ENCODE measurements at places on chromosomes 13 and 19.

DNA sequence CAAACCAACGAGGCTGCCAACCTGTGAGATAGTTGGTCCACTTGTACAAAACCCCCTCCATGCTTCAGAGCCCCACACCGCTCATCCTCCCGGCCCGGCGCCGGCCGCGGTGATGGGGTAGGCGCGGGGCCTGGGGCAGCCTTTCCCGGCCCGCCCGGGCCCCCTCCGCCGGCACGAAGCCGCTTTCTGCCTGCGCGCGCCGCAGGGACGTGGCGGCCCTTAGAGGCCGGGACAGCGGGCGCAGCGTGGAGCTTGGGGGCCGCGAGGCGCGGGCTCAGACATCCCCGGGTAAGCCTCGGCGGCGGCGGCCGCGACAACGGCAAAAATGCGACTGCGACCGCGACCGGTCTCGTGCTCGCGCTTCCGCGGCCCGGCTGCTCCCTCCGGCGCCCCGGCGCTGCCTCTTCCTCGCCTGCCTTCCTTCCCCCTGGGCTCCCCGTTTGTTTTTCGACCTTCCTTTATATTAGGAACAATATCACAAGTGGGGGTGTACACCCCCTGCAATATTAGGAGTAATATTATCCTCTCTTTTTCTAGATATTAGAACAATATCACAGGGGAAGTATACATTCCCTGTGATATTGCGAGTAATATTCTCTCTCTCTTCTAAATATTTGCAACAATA is 53.9 kb upstream of the CEACAM21 start:
- H3K4me3 ChIP-seq: no peak overlapping the region
- no peak for DNase-seq
- peaks cover 4% of the 10 kb centered on the region for H3K27me3 ChIP-seq
- no peaks in the 10 kb centered on the region for H3K4me1 ChIP-seq
- peak overlapping the region; percentile 45 for H3K27ac ChIP-seq

DNA sequence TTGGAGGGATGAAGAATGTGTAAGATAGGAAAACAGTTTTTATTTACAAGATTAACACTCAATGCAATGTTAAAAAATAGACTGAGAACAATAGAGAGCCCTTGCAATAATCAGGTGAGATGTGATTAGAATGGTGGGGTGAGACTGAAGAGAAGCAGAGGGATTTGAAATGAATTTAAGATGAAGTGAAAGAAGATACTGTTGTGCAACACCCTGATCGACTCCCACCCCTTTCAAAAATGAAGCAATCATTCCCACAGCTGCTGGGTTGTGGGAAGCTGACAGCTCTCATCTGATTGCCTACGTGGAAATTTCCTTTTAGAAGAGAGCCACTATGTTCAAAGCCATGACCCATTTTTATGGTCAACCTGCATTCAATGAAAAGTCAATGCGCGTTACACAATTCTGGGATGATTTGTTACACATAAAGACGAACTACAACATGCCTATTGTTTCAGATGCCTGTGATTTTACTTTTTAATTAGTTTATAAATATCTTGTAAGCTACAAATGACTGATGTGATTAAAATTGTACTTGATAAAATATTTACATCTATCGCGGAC is 1374.8 kb downstream of the PCDH9 start:
- H3K4me1 ChIP-seq: no peaks in the 10 kb centered on the region
- no peaks in the 10 kb centered on the region for H3K27me3 ChIP-seq
- no peak overlapping the region for H3K4me3 ChIP-seq
- H3K27ac ChIP-seq: no peak overlapping the region
- DNase-seq: no peak

DNA sequence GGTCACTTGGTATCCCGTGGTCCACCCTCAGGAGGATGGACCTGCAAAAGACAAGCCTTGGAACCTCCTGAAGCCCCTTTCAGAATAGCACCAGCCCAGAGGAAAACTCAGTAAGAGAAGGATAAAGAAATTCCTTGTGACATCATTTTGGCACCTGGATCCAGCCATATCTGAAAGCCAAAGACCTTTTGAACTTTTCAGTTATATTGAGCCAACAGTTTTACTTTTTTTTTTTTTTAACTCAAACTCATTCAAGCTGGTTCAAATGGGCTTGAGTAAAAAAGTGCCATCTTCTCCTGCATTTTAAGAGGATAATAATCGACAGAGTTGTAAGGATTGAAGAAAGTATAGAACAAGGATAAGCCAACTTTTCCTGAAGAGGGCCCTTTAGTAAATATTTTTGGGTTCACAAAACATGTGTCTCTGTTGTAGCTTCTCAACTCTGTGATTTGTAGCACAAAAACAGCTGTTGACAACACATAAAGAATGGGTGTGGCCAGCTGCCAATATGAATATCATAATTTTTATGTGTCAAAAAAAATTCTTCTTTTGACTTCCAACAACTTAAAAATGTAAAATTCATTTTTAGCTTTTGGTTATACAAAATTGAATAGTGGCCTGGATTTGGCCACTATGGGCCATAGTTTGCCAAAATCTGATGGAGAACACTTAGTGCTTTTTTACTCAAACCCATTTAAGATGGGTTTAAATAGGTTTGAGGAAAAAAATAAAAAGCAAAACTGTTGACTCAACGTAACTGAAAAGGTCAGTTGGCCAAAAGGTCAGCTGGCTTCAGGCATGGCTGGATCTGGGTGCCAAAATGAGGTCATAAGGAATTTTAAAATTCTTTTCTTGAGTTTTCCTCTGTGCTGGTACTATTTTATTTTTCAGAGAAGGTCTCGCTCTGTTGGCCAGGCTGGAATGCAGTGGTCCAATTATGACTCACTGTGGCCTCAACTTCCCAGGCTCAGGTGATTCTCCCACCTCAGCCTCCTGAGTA is 50.7 kb downstream of the ACSBG2 start:
- no peak for DNase-seq
- H3K27ac ChIP-seq: no peak overlapping the region
- no peak overlapping the region for H3K4me3 ChIP-seq

DNA sequence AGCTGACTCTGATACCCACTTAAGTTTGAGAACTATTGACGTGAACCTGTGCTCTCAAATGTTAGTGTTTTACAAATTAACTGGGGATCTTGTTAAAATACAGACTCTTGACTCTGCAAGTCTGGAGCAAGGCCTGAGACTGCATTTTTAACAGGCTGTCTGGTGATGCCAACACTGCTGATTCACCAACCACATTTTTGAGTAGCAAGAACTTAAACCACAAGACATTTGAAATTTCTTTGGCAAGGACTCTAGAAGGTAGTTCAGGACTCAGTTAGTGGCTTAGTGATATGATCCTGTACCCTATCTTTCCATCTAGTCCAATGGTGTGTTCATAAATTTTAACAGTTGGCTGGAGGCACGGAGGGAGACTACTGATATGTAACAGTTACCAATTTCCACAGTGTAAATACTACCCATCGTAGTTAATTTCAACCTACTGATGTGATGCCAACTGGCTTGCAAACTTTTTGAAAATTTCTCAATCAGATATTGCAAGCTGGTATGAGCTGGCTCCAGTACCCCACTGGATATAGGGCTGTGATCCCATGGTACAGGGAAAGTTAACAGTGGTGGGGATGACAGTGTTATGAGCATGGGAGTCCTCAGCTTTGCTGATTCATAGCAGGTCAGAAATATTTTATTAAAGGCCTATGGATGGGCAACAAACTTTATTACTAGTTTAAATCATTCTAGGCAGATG is 255.1 kb downstream of the TBC1D4 start:
- no peaks in the 10 kb centered on the region for H3K4me1 ChIP-seq
- no peak overlapping the region for H3K27ac ChIP-seq
- no peak for DNase-seq
- H3K4me3 ChIP-seq: no peak overlapping the region
- H3K27me3 ChIP-seq: no peaks in the 10 kb centered on the region

DNA sequence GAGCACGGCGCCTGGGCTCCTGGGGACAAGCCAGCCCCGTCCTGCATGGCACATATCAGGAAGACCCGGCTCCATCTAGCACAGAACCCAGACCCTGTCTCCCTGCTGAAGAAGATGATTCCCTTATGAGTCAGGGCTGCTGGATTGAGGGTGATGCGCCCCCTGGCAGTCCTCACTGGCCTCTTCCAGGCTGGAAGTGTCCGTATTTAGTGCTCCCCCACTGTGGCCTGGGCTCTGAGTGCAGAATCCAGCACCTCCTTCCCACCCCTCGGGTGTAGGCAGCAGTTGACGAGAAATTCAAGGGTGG is 14.9 kb downstream of the COMP start:
- H3K36me3 ChIP-seq: no peaks in the 10 kb centered on the region
- no peak overlapping the region for H3K4me3 ChIP-seq
- H3K4me1 ChIP-seq: no peaks in the 10 kb centered on the region
- DNase-seq: no peak
- H3K27me3 ChIP-seq: no peaks in the 10 kb centered on the region
- H3K27ac ChIP-seq: no peak overlapping the region

DNA sequence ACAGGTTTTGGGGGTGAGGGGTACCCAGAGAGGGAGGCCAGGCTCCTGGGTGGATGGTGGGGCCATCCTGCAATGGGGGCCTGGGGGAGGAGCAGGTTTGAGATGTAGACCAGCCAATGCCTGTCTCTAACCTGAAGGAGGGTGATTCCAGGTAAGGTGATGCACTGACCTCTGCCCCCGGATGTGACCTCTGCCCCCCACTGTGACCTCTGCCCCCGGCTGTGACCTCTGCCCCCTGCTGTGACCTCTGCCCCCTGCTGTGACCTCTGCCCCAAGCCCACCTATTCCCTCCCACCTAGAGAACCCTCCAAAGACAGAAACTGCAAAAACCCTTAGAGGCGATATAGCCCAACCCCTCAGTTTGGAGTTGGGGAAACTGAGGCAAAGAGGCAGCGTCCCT is 10.3 kb upstream of the SPACA4 start:
- no peaks in the 10 kb centered on the region for H3K4me1 ChIP-seq
- no peaks in the 10 kb centered on the region for H3K27me3 ChIP-seq
- no peak overlapping the region for H3K4me3 ChIP-seq
- no peak for DNase-seq
- H3K27ac ChIP-seq: no peak overlapping the region

GRCh38 chr19:35262101-35262761 is 6.5 kb upstream of the USF2 start:
- no peak overlapping the region for H3K27ac ChIP-seq
- no peaks in the 10 kb centered on the region for H3K36me3 ChIP-seq
- DNase-seq: peak; percentile 31
- peaks cover 71% of the 10 kb centered on the region for H3K4me1 ChIP-seq
- H3K4me3 ChIP-seq: no peak overlapping the region
- H3K27me3 ChIP-seq: no peaks in the 10 kb centered on the region

DNA sequence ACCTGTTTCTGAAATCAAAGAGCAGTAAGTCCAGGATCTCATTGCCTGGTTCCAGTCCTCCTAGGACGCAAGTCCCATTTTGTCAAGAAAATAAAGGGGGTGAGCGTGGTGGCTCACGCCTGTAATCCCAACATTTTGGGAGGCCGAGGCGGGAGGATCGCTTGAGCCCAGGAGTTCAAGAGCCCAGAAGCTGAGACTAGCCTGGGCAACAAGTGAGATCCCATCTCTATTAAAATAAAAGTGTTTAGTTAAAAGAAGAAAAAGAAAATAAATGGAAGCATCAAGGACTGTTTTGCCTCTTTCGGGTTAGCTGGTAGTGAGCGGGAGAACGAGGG is 344 bp upstream of the HAUS5 start:
- no peaks in the 10 kb centered on the region for H3K36me3 ChIP-seq
- no peak for DNase-seq
- no peaks in the 10 kb centered on the region for H3K27me3 ChIP-seq
- no peak overlapping the region for H3K27ac ChIP-seq
- no peak overlapping the region for H3K4me3 ChIP-seq

- peak overlapping the region; percentile 77 for H3K27ac ChIP-seq
- peaks cover 57% of the 10 kb centered on the region for H3K4me1 ChIP-seq
- no peaks in the 10 kb centered on the region for H3K36me3 ChIP-seq
These were observed 34.2 kb downstream of the MBNL2 start for GRCh38 chr13:97256343-97256783.
